RPMI7951 (cell line): ENCODE measurements at places on chromosomes 2 and 18. TPM values are rescaled to one million over a fixed set of nuclear protein-coding genes. Genes with fewer than 3 reads are reported as not detected.

CYP27A1 gene
- total RNA-seq = 19.9 and 20.5 TPM in 2 replicates

ALLC gene
- total RNA-seq = not detected in 2 replicates

SESTD1 gene
- total RNA-seq = 9.6 and 15.0 TPM in 2 replicates

RHOB gene
- 33.5 and 35.8 TPM in 2 replicates for total RNA-seq

IL1B gene
- 57.5 and 71.6 TPM in 2 replicates for total RNA-seq

ZNF892 gene
- 2.2 and 3.8 TPM in 2 replicates for total RNA-seq

CDH7 gene
- total RNA-seq = not detected in 2 replicates

SERPINB4 gene
- not detected in 2 replicates for total RNA-seq

POU3F3 gene
- not detected in 2 replicates for total RNA-seq

FAM237A gene
- not detected in 2 replicates for total RNA-seq

DPYSL5 gene
- total RNA-seq = not detected in 2 replicates

- DNase-seq = no peak
These were observed 30.4 kb downstream of the ODC1 start for GRCh38 chr2:10417551-10418335.

- DNase-seq = no peak
These were observed 55.7 kb downstream of the COA5 start for GRCh38 chr2:98552499-98553179.

- no peak for DNase-seq
These were observed 12.4 kb upstream of the IGFBP2 start for GRCh38 chr2:216620786-216621185.

- no peak for DNase-seq
These were observed 183.8 kb upstream of the ZC3H15 start for GRCh38 chr2:186302263-186302662.

GRCh38 chr2:213171147-213171546 lies 19.7 kb upstream of the IKZF2 start:
- DNase-seq = no peak

DNA sequence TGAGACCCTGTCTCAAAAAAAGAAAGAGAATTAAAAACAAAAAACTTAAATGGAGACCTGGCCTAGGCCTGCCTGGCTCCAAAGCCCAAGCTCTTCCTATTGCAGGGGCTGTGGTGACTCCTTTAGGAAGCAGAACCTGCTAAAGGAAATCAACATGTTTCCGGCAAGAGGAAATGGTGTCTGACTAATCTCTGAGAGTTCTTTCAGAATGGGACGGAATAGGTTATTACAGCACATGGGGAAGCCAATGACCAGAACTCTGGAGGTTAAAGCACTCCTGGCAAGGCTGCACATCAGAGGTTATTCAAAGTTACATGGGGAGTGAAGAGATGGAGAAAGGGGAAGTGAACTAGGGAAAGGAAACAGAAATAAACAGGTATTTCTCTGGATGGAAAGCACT lies 21.4 kb downstream of the KIF3C start:
- DNase-seq = peak; percentile 81

- DNase-seq = no peak
These were observed 18.5 kb downstream of the REL start for GRCh38 chr2:60899892-60900249.

DNA sequence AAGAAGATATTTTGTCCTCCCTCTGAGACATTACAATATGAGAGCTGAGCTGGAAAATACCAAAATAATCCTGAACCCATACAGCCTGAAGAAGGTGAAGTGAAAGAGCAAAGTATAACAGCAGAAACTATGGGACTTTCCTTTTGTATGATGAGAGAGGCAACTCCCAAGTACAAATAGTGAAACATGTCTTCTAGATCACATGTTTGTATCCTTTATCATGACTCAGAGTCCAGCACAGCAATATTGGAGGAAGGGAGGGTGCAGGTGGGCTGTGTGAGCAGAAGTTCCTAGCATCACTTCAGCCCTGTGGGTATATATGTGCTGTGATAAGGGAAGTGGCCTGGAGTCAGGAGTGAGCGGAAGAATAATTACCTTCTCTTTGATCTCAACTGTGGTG lies 265.6 kb upstream of the NRXN1 start:
- no peak for DNase-seq

GRCh38 chr2:150985741-150986140 lies 275.9 kb downstream of the RBM43 start:
- no peak for DNase-seq

DNA sequence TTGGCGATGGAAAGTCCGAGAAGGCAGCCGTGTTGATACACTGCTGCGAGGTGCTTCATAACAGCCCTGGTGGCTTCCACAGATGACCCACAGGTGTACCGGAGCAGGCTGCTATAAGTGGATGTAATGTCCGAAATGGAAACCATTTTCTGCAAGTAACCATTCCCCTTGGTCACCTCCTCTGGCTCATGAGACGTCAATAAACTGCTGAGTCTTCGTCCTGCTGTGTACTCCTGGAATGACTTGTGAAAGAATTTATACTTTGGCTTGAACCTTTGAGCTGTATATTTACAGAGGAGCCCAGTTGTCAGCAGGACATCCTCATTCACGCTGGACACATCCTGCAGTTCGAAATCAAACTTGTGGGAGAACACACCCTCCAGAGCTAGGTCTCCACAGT lies 14.4 kb downstream of the NLRC4 start:
- DNase-seq = no peak

DNA sequence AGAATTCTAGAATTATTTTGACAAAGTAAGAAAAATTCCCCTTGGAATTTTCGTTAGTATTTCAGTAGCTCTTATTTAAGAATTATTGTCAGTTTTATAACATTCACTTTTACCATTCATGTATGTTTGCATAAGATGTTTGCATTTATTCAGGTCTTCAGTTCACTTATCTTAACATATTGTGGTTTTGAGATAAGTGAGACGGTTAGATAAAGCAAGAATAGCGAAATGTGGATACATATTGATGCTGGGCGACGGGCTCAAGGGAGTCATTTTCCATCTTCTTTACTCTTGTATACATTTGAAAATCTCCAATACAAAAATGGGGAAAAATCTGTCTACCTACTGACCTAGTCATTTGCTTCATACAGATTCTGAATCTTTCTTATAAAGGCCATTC lies 156.7 kb upstream of the HDAC4 start:
- DNase-seq = no peak

DNA sequence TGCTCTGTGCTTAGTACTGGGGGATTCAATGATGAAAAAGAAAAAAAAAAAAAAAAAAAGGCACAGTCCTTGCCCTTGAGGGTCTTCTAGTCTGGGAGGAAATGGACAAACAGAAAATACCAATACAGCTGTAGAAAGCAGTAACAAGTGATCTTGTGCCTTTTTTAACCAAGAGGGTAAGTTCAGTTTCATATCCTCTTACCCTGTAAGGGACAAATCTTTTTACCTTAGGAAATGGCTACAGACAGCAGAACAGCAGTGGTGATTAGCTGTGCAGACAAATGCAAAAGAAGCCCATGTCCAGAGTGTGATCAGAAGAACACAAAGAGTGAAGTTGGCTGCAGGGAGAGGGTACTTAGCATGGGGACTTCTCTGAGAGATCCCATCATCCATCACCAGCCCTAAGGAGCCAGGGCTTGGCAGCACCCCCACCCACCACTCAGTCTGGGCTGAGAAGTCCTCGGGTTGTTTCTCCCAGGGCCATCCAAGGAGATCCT lies 102.9 kb downstream of the ALPK2 start:
- DNase-seq = no peak

GRCh38 chr18:54141041-54141608 lies 83.3 kb downstream of the MBD2 start:
- DNase-seq = no peak
